SHP77 treated with DMSO at 0.1 percent for 48 hours (cell line): ENCODE measurements at places on chromosomes 6 and 20.

GRCh38 chr20:59122566-59122919, 41.1 kb upstream of the ZNF831 start:
- no peak for DNase-seq

DNA sequence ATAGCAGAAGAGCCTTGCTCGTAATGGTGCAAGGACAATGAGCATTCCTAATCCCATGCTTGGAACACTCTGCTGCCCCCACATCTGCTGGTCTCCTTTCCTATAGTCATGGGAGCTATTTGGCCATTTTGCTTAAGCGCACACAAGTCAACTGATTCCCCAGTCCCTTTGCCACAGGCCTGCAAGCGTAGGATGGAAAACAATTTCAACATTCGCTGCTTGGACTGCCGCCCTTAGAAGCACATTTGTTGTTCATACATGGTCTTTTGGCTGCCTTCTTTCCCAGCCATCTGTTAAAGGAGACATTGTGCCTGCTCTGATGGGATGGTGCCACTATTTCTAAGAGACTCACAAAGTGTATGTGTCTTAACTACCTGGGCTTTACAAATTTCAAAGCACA, 96.9 kb downstream of the RFX6 start:
- no peak for DNase-seq

DNA sequence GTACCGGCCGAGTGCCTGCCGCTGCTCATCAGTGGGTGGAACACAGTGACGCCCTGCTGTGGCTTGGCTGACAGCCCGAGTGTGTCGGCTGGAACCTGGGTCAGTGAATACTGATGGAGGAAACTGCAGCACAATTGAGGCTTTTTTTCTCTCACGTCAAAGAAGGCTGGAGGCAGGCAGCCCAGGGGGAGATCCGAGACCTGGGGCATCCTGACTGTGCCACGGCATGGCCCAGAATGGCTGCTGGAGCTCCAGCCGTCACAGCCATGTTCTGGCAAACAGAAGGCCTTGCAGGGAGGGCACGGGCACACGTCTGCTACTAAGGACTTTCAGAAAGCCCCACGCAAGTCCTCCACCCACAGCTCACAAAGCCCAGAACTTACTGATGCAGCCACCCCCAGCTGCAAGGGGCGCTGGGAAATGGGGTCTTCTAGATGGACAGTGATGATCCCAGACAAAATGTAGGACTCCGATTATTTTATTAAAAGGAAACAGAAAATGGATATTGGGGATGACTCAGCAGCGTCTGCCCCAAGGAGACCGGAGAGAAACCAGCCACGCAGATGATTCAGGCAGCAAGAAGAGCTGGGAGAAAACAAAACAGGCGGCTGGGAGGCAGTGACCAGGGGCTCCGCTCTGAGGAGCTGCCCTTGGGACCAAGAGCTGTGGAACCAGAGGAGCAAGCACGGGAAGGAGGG, 140.0 kb downstream of the TAF4 start:
- no peak for DNase-seq

GRCh38 chr6:134657751-134658527, 292.0 kb downstream of the ALDH8A1 start:
- no peak for DNase-seq

- no peak for DNase-seq
Measured at GRCh38 chr6:142302421-142303175, 791 bp downstream of the ADGRG6 start.

DNA sequence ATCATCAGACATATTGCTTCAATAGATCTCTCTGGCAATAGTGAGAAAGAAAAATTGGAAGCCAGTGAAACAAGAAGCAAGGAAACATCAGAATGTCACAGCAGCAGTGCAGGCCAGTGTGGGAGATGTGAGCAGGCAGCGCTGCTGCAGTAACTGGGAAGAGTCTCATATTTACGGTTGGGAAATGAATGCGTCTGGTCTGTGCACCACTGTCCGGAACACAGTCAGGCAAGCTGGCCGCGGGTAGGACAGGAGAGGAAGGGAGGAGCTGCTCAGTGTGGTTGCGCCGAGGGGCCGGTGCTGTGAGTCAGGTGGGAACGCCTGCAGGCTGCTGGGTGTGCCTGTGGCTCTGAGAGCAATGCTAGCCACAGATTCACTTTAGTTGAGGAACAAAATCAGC, 6.4 kb upstream of the PSMG4 start:
- no peak for DNase-seq

GRCh38 chr6:5995949-5996713, 10.6 kb downstream of the NRN1 start:
- DNase-seq = peak; percentile 37

- no peak for DNase-seq
Measured at GRCh38 chr6:139473231-139473701, 98.8 kb upstream of the CITED2 start.

- no peak for DNase-seq
Measured at GRCh38 chr6:13927203-13927602, 2.5 kb downstream of the RNF182 start.

DNA sequence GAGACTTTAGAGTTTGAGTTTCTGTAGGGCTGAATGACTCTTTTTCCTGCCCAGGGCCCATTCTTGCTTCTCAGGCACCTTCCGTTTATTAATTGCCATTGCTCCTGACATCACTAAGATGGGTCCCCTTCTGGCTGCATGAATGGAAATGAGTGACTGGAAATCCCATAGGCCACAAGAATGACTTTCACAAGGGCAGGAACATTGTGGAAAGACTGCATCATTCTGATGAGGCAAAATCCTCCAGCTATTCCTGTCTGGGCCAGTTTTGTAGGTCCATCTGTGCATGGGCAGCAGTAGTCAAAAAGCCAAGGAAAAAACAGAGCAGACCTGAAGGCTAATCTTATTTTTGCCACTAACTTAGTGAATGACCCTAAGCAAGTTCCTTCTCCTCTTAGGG, 19.3 kb downstream of the TMEM74B start:
- DNase-seq = no peak

DNA sequence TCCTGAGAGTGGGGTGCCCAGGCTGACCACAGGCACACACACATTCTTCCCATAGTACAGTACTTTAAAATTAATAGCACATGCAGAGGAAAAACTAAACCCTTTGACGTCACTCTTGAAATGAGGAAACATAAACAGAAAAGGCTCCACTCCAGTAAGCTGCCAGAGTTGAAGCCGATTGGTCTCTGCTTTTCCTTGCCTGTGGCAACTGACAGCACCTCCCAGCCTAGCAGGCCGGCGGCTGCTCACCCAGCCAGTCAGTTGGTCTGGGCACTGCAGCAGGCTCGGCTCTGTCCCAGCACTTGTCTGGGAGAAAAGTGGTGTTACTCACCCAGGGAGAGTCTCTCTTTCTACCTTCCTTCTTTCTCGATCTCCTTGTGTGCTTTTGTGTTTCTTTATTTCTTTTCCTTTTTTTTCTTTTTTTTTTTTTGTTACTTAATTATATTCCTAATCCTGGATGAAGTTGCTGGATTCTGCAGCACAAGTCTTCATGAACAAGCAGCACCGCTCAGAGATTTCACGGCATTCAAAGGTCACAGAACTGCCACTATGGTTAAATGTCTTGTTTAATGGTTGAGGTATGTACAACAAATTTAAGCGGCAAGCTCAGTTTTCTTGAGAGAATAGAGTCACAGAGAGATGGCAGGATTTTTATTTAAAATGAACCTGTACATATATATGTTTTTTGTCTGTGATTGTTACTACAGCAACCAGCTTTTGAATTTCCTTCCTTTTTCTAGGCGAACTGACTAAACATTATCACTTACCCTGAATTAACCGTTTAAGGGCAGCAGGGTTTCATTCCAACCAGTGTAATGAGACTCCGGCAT, at the start of gene PDE7B:
Gene PDE7B, plus strand, starts transcription at position 260 of the 830 bp plus-strand sequence.
- peak; percentile 62 for DNase-seq

DNA sequence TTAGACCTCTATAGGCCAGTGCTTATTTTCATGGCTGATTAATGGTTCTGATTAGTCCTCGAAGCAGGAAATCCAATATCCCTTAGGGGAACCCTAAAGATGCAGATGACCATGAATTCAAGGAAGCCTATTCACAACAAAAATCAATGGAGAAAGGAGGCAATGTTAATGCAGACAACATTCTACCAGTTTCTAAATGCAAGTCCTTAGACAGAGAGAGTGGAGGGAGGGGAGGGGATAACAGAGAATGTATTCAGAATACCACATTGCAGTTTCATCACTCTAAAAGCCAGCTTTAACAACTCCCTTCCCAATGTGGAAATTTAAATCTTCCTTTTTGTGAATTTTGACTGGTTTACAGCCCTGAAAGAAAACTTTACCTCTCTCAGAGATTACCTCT, 87.1 kb upstream of the POU3F2 start:
- DNase-seq = no peak
